ENCODE measurements at places on chromosomes 2 and 18.

- DNase-seq, result no peak
Observed at GRCh38 chr2:143629340-143629739, 500.1 kb downstream of the ARHGAP15 start.

DNA sequence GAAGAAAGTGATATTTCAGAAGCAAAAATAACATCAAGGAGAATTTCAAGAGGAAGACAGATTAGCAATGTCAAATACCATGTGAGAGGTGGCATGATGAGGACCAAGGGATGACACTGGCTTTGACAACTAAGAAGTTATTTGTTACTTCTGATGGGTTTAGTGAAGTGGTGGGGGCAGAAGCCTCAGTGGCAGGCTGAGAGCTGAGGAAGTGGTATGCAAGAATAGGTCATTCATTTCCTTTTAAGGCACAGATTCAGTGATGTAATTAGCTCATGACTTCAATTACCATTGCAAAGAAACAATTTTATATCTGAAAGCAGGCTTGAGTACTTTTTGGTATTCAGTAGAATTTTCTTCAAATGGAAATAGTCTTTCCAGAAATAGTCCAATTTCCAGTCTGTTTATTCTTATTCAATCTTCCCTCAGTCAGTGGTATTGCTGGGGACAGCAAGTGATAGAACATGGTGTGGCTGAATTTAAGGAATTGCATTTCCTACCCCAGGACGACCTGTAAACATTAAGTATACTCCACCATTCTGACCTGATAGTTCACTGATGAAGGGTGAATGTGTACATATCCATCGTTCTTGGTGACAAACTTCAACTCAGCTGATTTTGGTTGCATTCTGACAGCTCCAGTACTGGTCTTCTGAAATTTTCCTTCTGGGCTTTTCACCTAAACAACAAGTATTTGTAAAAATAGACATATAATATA is 28.2 kb downstream of the GEMIN6 start:
- DNase-seq, result no peak

GRCh38 chr18:7637269-7637668 is 70.2 kb downstream of the PTPRM start:
- no peak for DNase-seq

- DNase-seq, result no peak
Observed at GRCh38 chr2:152781175-152781574, 62.8 kb downstream of the ARL6IP6 start.

- no peak for DNase-seq
Observed at GRCh38 chr18:30814446-30814845, 228.1 kb downstream of the DSC3 start.

GRCh38 chr18:7923105-7923504 is 356.0 kb downstream of the PTPRM start:
- DNase-seq, result no peak
